ENCODE measurements at places on chromosomes 2 and 18.

DNA sequence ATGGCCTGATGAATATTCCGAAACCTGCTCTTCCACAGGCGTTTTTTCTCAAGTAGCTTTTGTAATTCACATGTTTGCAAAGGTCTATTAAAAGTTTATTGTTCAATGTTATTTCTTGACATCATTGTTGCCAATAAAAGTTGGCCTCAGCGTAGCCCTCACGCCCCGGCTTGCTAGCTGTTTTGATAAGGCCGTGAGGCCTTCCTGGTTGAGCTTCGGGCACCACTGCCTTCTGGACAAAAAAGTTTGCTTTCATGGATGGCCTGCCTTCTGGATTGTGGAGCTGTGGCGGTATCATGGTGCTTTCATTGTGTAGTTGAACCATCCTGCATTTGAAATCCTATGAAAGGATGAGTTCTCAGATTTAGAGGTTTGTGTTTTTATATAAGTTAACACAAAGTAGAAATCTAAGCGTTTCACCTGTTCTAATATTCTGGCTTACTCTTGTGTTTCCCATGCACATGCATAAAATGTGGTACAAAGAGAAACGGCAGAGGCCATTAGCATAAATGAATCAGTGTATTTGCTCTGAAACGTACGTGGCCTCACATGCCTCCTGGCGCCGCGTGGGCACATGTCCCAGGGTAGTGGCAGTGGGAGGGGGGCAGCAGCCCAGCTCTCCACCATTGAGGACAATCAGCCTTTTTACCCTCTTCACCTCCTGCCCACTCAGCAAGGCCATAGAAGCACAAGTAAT, 134.5 kb downstream of the NCK2 start:
- DNase-seq: no peak

- DNase-seq: no peak
Measured at GRCh38 chr2:71069376-71069775, 928 bp downstream of the NAGK start.

- DNase-seq: no peak
Measured at GRCh38 chr2:60899230-60899891, 18.0 kb downstream of the REL start.

- peak; percentile 29 for DNase-seq
Measured at GRCh38 chr2:127663566-127664064, 11.7 kb downstream of the LIMS2 start.

DNA sequence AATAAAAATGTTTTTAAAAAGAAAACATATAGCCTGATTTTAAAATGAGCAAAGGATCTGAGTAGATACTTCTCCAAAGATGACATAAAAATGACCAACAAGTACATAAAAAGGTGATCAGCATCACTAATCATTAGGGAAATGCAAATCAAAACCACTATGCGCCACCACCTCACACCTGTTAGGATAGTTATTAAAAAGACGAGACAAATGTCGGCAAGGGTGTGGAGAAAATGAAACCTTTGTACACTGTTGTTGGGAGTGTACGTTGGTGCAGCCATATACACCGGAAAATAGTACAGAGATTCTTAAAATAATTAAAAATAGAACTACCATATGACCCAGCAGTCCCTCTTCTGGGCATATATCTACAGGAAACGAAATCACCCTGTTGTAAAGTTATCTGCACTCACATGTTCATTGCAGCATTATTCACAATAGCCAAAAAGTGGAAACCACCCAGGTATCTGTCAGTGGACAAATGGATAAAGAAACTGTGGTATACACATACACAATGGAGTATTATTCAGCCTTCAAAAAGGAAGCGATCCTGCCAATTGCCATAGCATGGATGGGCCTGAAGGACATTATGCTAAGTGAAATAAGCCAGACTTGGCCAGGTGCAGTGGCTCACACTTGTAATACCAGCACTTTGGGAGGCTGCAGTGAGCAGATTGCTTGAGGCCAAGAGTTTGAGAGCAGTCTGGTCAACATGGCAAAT, 91.6 kb downstream of the PRKRA start:
- no peak for DNase-seq

DNA sequence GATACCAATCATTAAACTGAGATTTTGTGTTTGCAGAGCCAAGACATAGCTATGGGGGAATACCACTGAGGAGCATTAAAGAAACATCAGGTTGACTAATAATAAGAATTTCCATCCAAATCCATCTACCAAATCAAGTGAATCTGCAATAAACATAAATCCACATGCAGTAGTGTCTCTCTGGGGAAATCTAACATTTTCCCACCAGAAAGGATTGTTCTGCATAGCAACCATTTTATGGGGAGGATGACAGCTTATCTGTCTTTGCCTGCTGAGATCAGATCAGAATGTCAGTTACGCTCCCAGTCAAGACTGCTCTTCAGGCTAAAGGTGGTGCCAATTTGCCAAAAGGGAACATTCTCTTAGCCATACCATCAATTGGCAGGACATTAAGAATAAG, 1098.9 kb upstream of the CHAC2 start:
- DNase-seq: no peak

DNA sequence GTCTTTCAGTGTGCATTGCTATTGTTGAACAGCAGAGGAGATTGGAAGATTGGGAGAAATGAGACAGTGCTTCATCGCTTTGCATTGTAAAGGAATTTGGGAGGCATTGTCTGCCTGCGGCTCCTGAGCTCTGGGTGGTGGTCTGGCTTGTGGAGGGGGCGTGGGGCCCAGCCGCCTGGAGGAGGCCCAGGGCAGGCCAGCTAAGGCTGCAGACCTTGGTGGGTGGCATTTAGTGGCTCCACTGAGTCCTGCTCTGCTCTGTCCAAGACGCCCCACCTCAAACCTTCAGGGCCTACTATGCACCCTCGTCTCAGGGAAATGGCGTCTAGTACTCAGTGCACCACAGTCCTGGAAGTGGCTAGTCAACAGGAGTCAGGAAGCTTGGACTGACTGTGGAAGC, 5.7 kb upstream of the HS1BP3 start:
- DNase-seq: no peak

- no peak for DNase-seq
Measured at GRCh38 chr2:151410485-151410834, 758 bp downstream of the RIF1 start.

DNA sequence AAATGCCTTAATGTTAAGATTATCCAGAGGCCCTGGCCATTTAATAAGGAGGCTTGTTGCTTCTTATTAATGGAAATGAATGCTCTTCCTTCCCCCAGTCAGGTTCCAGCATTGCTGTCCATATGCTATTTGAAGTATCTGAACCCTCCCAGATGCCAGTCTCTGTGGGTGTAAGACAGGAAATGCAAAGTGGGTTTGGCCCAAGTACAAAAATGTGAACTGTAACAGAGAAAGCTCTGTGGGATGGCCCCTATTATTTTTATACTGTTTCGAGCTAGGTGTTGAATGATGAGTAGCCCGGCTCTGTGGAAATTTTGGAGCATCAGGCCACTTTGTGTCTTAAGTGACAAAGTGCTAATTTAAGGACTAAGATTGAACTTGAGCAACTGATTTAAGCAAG, 141.0 kb downstream of the UXS1 start:
- no peak for DNase-seq

- peak; percentile 30 for DNase-seq
Measured at GRCh38 chr2:95350774-95351597, 51.5 kb upstream of the FAHD2A start.

GRCh38 chr2:160352500-160352899, 141.1 kb downstream of the RBMS1 start:
- DNase-seq: peak; percentile 84

GRCh38 chr2:52698408-52698807, 1069.2 kb upstream of the CHAC2 start:
- no peak for DNase-seq

DNA sequence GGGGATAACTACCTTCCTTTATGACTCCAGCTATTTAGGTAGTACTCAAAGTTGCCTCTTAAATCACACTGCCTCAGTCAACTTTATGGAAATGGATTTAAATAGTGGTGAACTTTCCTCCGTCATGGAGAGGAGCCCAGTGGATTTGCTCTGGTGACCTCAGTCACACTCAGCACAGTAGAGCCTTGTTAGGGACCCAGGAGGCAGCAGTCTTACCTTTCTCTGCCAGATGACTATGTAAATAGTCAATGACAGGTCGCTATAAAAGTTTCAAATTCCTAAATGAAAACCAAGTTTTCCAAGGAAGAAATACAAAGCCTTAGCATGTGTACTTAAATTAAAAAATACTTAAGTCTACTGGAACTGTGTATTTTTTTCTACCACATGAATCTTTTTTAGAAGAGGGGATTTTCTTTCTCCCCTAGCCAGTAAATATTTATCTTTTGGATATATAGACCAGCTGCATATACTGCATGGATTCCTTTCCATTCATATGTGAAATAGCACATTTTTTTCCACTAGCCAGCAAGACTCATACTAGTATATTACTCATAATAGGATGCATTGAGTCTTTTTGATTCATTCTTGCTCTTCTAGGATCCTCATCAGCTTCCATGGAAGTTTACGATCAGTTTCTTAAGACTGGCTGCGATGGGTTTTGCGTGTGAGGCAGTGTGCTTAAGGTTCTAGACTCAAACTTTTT, 147.1 kb downstream of the FMNL2 start:
- DNase-seq: no peak

DNA sequence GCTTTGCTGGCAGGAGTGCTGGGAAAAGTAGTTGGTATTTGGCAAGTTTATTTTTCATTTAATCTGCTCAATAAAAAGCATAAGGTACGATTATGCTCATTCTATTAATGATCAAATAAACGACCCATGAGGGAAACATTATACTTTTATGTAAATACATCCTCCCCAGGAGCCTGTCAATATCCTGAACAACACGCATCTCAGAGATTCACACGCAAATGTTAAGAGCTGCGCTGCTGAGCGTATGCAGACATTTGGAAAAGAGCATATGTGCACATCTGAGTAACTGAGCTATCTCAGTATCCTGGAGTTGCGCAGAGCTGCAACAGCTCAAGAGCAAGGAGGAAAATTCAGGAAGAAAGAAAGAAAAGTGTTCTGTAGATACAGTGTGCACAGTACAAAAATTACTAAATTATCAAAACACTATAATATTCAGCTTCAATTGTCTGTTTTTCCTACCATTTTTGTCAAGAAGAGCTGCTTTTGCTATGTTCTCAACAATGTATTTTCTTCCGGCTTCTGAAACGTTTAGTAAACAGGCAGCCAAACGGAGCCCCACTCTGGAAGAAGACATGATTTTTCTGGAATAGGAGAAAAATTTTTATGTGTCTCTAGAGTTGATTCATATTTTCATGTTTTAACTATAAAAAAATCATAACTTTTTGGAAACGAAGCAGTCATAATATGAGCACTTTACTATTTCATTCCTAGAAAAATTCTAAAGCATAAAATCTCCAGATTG, 2.4 kb downstream of the FTCDNL1 start:
- no peak for DNase-seq

- no peak for DNase-seq
Measured at GRCh38 chr2:9256147-9256546, 49.5 kb downstream of the ASAP2 start.

DNA sequence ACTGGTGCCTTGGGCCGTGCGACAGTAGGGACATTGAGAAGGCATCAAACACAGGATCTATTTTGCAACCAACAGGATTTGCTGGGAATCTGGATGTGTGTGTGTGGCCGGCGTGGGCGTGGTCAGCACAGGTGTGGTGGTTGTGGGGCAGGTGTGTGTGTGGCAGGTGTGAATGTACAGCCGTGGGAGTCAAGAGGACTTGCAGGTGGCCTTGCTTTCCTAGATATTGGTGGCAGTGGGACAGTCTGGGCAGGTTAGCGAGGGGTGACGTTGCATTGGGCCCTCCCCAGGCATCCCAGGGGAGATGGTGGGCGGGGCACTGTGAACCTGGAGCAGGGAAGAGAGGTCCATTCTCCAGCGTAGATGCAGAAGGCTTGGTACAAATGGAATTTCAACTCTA, 3.2 kb upstream of the LIMS2 start:
- no peak for DNase-seq

- no peak for DNase-seq
Measured at GRCh38 chr18:79625195-79625923, 54.2 kb upstream of the CTDP1 start.

DNA sequence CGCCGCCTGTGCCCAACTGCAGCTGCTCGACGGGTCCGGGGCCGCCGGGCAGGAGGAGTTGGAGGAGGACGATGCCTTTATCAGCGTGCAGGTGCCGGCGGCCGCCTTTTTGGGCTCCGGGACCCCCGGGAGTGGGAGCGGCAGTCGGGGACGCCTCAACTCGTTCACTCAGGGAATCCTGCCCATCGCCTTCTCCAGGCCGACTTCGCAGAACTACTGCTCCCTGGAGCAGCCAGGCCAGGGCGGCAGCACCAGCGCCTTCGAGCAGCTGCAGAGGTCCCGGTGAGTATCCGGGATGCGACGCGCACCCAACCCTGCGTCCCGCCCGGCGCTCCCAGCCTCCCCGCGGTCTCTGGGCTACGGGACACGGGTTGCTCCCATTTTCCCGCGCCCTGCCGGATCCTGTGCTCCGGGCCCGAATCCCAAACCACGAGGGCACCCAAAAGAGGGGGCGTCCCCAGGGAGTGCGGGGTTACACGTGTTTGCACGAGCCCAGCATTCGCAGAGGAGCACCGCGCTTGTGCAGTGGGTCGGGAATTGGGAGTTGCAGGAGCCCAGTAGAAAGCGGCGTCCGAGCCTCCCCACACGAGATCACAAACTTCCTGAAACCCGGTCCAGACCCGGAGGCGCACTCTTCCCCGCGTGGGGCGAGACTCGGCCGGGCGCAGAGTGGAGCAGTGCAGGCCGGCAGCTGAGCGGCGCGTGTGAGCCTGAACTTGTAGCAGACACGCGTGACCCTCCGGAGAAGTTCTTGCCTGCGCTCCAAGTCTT, 1.2 kb downstream of the CABLES1 start:
- DNase-seq: no peak

GRCh38 chr18:24633121-24633520, 172.7 kb downstream of the HRH4 start:
- no peak for DNase-seq

DNA sequence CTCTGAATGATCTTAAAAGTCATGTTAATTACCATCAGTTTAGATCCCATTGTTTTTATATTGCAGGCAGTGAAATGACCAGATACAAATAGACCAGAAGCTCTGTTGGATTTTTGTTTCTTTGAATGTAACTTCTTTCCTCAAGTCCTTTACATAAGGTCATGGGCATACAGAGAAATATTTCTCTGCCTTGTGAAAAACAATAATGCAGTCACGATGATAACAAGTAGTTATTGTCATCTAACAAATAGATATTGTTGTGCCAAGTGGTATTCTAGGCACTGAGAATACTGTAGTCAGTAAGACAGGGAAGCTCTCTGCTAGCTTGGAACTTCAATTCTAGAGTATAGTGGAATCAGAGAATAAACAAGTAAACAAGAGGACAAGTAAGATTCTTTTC, 94.7 kb upstream of the BARD1 start:
- no peak for DNase-seq

DNA sequence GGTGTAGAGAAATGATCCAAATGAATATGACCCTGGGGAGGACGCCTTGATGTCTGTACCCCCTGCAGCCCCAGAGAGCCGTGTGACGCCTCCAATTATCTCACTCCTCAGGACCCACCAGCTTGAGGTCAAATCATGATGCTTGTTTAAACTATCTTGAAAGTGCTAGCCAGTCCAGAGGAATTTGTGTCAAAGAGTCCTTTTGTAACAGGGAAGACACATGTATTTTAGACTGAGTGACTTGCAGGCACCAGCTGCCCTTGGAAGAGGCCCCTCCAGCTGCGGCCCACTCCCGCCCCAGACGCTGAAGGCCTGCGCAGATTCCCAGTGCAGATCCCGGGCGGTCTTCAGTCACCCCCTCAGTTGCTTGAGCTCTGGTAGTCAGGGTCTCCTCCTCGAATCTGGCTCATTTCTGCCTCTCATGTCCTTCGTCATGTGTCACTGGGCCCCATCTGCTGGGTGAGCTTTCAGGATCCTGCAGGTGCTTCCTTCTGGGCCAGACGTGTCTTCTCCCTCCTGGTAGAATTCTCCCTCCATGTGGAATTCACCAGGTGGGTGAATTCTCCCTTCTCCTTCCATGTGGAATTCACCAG, 77.4 kb downstream of the RNF144A start:
- DNase-seq: no peak
